ENCODE measurements at places on chromosomes 1 and 21.

DNA sequence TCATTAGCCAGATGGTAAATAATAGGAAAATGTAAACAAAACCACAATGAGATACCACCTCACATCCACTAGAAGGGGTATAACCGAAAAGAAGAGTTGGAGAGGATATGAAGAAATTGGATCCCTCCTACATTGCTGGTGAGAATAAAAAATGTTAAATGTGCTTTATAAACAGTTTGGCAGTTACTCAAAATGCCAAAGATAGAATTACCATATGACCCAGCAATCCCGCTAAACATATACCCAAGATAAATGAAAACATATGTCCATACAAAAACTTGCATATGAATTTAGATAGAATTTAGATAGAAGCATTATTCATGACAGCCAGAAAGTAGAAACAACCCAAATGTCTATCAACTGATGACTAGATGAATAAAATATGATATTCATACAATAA is 4.4 kb upstream of the FMO2 start:
- DNase-seq: no peak

DNA sequence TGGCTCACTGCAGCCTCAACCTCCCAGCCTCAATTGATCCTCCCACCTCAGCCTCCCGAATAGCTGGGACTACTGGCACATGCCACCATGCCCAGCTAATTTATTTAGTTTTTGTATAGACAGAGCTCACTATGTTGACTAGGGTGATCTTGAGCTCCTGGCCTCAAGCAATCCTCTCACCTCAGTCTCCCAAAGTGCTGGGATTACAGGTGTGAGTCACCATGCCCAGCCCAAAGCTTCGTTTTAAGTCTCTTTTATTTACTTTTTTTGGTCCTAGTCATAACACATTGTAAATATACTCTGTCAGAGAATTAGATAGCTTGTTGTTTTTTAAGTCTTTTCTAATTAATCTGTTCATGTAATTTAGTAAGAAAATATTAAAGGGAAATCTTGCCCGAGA is 42.8 kb downstream of the KCNK1 start:
- no peak for DNase-seq

DNA sequence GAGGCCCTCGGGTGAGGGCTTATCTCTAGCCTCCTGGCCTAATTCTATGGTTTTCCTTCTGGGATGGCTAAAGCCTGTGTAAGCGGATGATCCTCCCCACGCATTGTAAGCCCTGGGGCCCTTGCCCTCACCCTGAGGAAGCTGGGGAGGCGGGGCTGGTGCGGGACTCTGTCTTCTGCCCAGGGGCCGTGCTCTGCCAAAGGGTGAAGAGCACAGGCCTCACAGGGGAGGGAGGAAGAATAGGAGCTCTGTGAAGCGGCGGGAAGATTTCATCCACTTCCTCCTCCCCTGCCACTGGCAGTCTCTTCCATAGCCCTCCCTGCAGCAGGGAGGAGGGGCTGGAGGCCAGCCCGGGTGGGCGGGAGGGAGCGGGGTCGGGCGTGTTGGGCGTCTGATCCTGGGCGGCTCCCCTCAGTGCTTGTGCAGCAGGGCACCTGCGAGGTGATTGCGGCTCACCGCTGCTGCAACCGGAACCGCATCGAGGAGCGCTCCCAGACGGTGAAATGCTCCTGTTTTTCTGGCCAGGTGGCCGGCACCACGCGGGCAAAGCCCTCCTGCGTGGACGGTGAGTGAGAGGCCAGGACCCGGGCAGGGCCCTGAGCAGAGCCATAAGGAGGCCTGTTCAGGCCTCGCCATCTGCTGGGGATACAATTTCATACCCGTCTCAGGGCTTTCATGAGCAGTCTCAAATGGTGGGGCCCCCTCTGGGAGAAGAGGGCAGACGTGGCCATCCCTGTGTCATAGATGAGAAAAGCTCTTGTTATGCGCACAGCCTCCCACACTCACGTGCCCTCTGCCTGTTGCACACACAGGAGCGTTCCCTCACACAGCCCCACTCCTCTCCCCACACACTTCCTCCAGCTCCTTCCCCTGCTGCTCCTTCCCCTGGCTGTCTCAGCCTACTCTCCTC is 7.7 kb upstream of the PPM1J start:
- no peak for DNase-seq

DNA sequence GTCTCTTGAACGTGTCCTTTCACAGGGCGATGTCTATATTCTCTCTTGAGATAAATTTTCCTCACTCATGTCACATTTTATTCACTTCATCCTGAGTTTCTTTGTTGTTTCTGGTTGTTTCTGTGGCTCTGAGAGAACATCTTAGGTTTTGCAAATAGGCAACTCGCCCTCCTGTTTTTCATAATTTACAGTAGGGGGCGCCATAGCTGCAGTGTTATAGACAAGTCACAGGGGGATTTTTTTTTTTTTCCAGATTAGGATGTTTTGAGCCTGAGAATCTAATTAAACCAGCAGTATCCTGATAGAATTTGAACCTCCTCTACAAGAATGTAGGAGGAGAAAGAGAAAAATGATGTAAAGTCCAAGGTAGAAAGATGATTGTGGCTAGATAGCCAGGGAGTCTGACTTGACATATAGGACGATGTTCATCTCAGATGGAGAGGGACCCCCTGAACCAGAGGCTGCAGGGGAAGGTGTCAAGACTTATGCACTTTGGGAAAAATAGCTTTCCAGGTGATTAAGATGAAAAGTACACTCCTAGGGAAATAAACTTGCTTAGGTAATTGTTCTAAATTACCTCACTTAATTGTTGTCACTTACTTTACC is 76.3 kb downstream of the ZP4 start:
- DNase-seq: no peak

DNA sequence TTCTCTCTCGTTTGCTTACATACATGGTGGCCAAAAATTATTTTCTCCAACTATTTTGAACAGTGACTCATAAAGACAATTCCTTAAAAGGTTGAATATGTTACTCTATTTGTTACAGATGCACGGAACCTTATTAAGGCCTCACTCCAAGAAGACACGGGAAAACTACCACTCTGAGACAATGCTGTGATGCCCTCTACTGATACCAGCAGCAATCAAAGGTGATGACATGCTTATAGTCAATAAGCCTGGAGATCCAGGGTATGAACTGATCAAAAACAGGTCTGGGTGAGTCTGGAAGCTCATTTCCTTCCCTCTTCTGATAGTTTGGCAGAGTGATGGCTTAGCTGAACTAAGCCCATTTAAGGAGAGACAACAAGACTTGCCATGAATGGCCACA is 563.0 kb downstream of the LRRIQ3 start:
- no peak for DNase-seq

DNA sequence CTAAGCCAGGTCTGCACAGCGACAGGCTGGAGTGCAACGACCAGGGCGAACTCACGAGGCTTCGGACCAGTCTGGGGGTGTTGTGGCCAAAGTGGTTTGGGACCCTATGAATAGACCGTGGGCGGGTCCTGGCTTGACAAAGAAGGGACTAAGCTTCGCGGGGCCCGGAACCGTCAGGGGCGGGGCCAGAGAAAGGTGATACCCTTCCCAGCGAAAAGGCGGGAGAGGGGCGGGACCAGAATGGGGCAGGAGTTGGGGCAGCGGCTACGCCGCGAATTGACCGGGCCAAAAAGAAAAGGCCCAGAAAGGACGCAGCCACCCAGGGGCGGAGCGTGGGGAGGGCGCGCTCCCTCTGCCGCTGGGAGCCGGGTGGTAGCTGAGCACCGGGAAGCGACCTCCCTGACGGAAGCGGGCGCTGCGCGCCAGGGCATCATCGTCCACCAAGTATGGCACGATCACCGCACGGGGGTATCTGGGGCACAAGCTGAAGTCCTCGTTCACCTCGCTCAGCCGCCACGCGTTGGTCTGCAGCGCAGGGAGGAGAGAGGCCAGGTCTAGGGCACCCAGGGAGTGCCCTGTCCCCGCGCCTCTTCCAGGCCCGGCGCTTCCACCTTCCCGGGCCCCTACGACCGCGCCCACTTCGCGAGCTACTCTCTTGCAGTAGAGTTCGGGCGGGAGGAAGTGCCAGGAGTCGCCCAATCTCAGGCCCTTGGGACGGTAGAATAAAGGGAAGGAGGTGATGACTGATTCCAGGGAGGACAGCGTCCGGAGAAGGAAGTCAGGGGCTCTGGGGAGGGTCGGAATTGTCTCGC is 6.7 kb upstream of the FAM167B start:
- DNase-seq: peak; percentile 73

DNA sequence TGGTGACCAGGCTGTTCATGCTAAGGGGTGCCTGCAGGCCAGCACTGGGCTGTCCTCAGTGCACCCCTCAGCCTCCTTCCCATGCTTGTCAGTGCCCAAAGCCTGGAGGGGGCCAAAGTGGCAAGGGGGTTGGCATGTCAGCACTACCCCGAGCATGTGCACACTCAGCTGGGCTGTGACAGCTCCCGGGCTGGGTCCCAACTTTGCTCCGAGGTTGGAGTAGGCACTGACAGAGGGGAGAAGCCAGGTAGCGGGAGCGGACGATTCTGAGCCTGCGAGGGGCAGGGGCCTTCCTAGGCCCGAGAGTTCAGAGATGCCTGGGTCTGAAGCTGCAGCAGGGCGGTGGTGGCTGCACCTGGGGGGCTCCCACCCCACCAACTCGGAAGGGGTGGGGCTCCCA is 119.0 kb downstream of the MAST2 start:
- DNase-seq: peak; percentile 81

GRCh38 chr1:200294241-200294640 is 115.6 kb downstream of the ZNF281 start:
- DNase-seq: no peak

DNA sequence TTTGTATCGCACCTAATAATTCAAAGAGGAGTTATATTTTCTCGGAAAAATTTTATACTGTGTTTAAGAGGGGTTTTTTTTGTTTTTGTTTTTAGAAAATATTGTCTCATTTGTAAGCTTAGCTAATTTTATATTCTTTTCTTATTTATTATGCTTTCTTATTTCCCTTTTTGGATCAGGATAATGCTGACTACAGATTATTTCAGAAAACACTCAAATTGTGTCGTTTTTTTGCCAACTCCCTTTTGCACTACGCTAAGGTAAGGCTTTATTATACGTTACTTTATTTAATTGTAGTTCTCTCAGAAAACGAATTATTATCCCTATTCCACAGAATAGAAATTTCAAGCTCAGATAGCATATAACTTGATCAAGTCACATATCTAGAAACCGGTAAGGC is 26.8 kb upstream of the METTL18 start:
- DNase-seq: no peak

DNA sequence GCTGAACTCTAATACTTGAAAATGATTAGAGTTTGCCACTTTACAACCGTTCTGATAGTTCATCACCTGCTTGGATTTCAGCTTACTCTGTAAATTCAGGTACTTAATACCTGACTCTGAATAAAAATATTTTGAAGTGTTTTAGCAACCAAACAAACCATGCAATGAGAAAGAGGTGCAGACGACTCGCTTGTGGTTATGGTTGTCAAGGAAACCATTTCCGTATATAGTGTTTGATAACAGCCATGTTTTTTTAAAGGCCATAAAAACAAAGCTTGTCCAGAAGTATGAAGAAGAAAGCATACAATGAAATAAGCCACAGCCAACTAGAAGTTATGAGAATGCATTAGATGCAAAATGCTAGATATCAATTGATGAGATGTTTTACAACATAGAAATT is 167.2 kb upstream of the HMCN1 start:
- DNase-seq: no peak

DNA sequence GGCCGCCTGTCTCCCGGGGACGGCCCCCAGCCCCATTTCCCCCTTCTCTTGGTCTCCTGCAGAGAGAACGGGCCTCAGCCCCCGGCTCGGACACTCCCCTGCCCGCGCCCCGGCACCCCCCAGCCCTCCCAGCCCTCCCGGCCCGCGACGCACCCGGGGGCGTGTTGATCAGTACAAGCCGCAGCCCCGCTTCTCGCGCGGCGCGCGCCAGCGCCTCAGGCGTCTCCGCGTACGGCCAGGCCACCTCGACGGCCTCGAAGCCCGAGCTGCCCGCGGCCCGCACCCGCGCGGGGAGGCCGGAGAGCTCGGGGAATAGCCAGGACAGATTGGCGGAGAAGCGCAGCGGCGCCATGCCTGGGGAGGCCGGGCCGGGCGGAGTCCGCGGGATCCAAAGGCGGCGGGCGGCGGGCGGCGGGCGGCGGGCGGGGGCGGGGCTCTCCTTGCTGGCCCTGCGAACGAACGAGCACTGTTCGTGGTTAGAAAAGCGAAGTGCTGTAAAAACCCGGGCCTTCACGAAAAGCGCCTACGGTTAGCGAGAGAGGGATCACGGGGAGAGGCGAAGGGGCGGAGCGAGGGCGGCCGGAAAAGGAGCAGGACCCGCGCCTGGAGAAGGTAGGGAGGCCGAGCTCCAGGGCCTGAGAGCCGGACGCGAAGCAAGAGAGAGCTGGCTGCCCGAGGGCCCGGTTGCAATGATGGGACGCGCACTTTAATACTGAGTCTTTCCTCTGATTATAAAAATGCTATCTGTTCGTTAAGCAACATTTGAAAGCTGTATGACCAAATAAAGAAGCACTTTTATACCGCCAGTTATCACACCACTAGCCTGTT is at the start of gene HYI:
HYI (minus strand) TSS at position 490 of the 828 bp plus-strand sequence; CDS start at position 352, 138 bp downstream.
- peak; percentile 85 for DNase-seq

DNA sequence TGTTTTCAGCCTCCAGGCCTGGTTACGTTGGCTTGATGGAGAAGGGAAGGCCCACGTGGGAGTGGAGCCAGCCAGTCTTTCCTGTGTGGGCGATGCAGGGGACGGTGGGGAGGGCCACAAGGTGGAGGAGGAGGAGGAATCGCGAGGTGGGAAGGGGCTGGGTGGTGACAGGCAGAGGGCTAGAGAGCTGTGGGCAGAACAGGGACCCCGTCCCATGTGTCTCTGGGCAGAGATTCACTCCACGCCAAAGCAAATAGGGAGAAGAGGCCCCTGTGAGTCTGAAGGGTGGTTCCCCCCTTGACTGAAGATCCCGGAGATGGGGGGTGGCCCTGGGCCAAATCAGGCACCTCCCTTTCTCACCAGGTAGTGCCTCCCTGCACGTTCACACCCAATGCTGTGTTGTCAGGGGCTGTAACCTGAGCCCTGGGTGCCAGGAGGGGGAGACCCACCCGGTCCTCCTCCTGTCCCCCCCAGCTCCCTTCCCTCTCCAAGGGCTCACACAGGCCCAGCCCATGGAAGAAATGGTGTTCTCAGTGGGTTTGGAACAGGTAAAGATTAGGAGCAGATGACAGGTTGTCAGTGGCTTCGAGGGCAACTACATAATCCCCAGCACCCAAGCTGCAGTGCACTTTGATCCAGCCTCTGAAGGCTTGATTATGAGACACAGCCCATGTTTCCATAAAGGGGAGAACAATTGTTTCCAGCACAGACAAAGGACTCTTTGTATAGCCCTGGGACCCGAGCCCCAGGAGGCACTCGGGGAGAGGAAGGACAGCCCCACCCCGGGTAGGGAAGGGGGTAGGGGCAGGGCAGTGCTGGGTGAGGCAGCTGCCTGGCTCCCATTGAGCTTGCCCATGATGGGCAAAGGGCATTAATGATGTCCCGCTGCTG is 37.7 kb upstream of the GPR37L1 start:
- DNase-seq: no peak

GRCh38 chr1:209876078-209876800 is 48.5 kb downstream of the UTP25 start:
- DNase-seq: no peak

All from left ventricle myocardium inferior (tissue), 1 donor.